Posterior vena cava (tissue), 2 donors: ENCODE measurements at places on chromosomes 16 and 17.

DNA sequence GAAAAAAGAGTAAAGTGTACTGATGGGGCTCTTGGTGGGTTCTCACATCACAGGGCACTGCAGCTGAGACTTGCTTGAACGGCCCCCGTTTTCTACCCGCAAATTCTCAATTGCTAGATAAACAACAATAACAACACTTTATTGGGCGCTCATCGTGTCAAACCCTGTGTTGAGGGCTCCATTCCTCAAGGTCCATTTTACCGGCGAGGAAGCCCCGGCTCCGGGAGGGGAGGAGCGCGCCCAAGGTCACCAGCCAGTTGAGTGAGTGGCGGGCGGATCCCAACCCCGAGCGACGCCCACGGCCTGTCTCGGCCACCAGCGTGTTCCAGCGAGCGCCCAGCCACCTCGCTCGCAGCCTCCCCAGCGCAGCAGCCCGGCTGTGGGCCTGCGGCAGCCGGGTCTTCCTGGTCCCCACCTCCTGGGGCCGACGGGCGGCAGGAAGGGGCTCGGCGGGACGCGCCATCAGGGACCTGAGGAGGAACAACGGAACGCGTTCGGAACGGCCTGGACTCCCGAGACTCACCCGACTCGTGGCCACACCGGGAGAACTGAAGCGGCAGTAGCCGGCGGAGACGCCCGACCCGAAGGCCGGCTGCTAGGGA lies 373 bp downstream of the CMC2 start:
- DNase-seq = peak; percentile 93

DNA sequence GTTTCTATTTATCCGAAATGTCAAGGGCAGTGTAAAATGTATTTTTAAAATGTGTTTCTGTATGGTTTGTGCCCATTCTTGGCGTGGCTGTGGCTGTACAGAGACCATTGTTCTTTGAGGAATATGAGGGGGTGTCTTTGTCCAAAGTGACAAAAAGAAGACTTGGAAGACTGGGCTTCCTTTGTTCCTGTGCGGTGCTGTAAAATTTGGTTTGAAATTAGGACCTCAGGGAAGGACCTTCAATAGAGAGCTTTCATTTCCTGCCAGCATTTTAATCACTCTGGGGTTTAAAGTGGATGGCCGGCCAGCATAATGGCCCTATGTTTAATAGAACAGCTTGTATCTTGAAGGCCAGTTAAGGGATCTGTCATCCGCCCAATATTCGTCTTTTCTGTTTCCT lies 190.1 kb upstream of the TBX2 start:
- no peak for DNase-seq

DNA sequence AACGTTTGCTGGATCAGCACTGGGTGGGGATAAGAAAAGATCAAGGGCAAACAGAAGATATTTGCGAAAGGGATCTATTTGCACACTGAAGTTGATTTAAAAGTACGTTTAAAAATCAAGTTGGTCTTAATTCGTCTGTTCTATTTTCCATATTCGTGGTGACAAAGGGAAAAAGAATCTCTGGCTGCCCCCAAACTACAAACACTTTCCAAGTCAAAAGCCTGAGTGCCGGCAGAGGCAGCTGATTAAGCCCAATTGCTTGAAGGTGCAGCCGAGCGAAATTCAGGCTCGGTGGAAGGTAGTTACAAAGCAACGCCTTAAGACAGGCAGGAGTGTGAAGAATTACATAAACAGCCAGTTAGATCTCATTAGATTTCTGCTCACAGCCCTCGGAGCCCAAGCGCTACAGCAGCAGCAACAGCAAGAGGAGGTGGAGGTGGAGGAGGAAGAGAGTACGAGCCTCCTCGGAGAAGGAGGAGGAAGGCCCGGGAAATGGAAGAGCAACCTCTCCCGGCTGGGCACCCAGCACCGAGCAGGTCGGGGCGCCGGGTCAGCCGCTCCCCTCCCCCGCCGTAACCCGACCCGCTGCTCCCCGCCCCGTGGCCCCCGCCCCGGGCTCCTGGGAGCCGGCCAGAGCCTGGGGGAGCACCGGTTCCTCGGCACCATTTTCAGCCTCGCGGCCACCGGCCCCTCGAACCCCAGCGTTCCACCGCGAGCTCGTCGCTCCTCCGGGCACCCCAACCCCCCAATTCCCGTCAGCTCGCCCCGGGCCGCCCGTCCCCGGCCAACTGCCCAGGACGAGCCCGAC lies 890 bp downstream of the TOB1 start:
- peak; percentile 86 for DNase-seq

DNA sequence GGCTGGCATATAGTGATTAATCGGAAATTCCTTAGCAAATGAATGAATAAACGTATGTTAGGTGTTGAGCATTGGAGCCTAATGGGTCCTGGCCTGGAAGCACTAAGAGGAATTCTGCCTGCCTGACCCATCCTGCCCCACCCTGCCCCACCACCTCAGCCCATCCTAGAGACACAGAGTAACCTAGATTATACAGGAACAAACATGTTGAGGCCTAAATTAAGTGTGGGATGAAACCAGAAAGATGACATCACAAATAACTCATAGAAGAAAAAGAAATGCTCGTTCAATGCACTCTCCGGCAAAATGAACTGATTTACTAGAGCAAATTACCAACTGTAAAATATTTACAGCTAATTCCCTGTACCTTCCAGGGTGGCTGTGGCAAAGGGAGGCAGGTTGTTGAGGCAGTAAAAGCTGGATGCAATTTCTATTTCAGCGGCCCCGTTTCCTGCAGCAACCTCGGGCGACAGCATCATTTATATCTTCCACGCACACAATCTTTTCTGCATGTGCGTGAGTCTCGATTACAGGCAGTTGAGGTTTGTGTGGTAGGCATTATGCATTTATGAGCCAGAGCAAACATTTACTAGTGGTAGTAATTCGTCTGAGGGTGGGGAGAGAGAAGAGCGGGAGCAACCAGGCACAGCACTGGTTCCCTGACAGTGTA lies 417.2 kb downstream of the HS3ST4 start:
- DNase-seq = no peak

GRCh38 chr16:49351096-49351487 lies 22.5 kb upstream of the C16orf78 start:
- no peak for DNase-seq

- DNase-seq = no peak
Measured at GRCh38 chr16:14454391-14454790, 175.7 kb downstream of the PARN start.

DNA sequence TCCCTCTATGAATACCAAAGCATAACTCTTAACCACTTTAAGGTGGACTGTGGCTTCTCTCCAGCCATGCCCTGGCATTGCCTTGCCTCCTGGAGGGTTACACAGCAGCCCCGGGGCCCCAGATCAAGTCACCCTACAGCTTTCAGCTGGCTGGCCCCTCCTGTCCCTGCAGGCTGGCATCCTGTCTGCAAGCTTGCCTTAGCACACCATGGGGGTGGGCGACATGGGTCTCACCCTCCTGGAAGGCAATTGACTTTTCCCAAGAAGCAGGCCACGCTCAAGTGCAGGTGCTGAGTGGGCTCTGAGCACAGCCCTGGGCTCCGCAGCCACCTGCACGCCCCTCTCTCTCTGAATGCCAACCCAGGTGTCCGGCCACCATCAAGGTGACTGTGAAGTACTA lies 25.8 kb upstream of the AKTIP start:
- DNase-seq = peak; percentile 54

DNA sequence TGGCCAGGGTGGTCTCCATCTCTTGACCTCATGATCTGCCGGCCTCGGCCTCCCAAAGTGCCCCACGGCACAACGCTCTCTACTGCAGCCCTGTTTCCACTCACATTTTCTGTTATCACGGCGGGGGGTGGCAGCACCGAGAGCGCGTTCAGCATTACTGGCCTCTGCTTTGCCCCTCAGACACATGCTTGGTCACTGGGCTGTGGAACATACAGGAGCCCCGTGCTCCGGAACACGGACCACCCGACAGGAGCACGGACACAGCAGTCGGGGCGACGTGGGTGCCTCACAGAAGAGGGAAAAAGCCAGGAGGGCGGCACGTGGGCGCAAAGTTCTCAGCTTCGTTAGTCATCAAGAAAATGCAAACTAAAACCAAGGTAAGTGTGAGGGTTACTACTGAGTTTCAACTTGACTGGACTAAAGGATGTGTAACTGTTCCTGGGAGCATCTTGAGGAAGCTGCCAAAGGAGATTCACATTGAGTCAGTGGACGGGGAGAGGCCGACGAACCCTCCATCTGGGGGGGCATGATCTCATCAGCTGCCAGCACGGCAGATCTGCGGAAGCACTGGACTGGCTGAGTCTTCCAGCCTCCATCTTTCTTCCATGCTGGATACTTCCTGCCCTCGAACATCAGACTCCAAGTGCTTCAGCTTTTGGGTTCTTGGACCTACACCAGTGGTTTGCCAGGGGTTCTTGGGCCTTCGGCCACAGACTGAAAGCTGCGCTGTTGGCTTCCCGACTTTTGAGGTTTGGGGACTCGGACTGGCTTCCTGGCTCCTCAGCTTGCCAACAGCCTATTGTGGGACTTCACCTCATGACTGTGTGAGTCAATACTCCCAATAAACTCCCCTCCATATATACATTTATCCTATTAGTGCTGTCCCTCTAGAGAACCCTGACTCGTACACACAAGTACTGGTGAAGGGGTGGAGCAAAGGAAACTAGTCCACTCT lies 106.8 kb downstream of the ZNF778 start:
- peak; percentile 71 for DNase-seq

DNA sequence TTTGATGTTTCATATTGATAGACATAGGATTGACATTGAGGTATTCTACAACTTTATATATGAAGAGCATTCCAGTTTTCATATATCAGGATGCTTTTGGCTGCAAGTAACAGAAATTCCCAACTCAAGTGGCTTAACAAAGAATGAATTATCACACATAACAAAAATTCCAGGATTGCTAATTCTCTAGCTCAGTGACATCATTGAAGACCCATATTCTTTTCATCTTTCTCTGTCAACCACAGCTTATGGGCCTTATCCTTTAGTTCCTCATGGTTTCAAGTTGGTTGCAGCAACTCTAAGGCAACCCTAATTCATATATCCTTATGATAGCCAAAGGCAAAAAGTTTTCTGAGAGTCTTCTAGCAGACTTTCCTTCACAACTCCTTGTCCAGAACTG lies 91.5 kb upstream of the HAS3 start:
- no peak for DNase-seq

DNA sequence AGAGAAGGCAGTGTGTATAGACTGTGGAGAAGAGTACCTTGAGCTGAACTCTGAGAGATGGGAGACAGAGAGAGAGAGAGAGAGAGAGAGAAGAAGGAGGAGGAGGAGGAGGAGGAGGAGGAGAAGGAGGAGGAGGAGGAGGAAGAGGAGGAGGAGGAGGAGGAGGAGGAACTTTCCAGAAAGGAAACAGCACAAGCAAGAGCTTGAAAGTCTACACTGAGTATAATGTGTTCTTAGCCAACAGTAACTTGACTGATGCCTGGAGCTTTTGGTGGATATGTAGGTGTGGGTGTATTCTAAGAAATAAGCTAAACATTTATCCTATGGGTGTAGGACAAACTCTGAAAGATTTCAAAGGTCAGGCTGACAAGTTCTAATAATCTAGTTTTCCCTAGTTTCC lies 116.4 kb downstream of the SNX11 start:
- DNase-seq = no peak
